Activated CD8-positive, alpha-beta T cell treated with anti-CD3 and anti-CD28 coated beads, Interleukin-2, amount 10 ng/mL, durations not matched to agents 7 days and 5 days (primary cell): ENCODE measurements at places on chromosomes 11 and 22.

- no peak overlapping the region for H3K4me3 ChIP-seq
- DNase-seq: no peak
- H3K27ac ChIP-seq: no peak overlapping the region
- peaks cover 24% of the 10 kb centered on the region for H3K4me1 ChIP-seq
- peaks cover 2% of the 10 kb centered on the region for H3K36me3 ChIP-seq
These were observed 18.3 kb downstream of the OTUB1 start for GRCh38 chr11:64004590-64004984.

GRCh38 chr11:71406681-71407080 lies 41.5 kb downstream of the DHCR7 start:
- H3K4me1 ChIP-seq: no peaks in the 10 kb centered on the region
- H3K36me3 ChIP-seq: no peaks in the 10 kb centered on the region
- no peak overlapping the region for H3K4me3 ChIP-seq
- H3K27me3 ChIP-seq: peaks cover 5% of the 10 kb centered on the region

DNA sequence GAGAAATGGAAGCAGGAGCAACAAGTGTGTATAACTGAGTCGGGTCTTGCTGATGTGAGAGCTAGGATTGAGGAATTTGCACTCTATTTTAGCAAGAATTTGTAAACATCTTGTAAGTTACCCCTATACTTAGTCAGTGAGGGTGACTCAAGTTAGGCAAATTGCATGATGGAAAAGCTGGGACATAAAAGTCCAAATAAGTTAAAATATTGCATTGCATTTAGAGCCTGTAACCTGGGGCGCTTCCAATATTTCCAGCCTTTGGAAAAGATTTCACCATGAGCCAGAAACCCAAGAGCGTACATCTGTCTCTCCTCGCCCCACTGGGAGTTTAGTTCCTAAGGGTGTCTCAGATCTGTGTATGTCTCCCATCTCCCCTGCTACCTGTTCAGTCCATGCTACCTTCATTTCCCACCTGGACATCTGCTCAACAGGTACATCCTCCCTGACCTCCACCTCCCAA lies 37.0 kb upstream of the ACCSL start:
- H3K36me3 ChIP-seq: no peaks in the 10 kb centered on the region
- DNase-seq: no peak
- H3K4me1 ChIP-seq: no peaks in the 10 kb centered on the region
- no peak overlapping the region for H3K4me3 ChIP-seq

GRCh38 chr22:48531761-48532435 lies 1295.8 kb downstream of the BRD1 start:
- DNase-seq: no peak
- no peaks in the 10 kb centered on the region for H3K27me3 ChIP-seq
- H3K27ac ChIP-seq: no peak overlapping the region
- H3K36me3 ChIP-seq: no peaks in the 10 kb centered on the region

- no peak overlapping the region for H3K4me3 ChIP-seq
- no peaks in the 10 kb centered on the region for H3K4me1 ChIP-seq
- no peak for DNase-seq
- H3K36me3 ChIP-seq: no peaks in the 10 kb centered on the region
- H3K27ac ChIP-seq: no peak overlapping the region
These were observed 80.4 kb downstream of the LRRC4C start for GRCh38 chr11:41379084-41379483.

DNA sequence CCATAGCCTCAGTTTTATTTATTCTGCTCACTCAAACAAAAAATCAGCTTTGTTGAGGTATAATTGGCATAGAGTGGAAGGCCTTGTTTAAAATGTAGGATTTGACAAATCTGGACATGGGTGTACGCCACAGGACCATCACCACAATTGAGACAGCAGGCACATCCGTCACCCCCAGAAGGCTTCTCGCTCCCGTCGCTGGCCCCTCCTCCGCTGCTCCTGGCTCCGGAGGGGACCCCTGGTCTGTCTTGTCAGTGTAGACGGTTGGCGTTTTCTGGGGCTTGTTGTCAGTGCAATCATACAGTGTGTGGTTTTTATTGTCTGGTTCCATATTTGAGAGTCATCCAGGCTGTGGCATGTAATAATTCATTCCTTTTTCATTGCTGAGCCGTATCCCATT lies 97.6 kb downstream of the KCNQ1 start:
- no peaks in the 10 kb centered on the region for H3K36me3 ChIP-seq
- H3K27me3 ChIP-seq: no peaks in the 10 kb centered on the region
- no peak overlapping the region for H3K27ac ChIP-seq
